ENCODE measurements at places on chromosomes 4 and X. TPM values are rescaled to one million over a fixed set of nuclear protein-coding genes. Genes with fewer than 3 reads are reported as not detected.

GRCh38 chr4:14345356-14345775 is 656.9 kb upstream of the CPEB2 start:
- no peak for DNase-seq

TMPRSS11B gene
- total RNA-seq = not detected

GRCh38 chr4:79298484-79298883 is 27.4 kb downstream of the NAA11 start:
- DNase-seq = no peak

CYSLTR1 gene
- total RNA-seq = 0.19 TPM

All from pancreas (tissue), 10 donors.